ENCODE measurements at places on chromosomes 13 and 19.

GRCh38 chr19:12042893-12043292, 7.4 kb upstream of the ZNF433 start:
- DNase-seq = no peak

DNA sequence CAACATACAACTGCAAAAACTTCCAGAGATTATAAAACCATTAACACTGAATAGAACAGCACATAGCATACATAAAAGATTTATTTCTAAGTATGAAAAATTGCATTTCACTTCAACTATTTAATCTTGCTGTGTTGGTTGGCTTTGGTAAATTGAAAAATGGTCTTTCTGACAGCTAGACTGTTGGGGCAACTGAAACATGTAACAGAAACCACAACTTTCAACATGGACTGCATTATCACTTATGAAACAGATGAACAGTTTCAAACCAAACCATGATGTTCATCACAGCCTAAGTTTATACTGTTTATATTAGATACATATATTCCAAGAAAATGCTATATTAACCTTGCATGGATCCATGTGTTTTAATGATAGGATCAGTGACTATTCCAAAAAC, 324.1 kb upstream of the PCDH9 start:
- DNase-seq = no peak

DNA sequence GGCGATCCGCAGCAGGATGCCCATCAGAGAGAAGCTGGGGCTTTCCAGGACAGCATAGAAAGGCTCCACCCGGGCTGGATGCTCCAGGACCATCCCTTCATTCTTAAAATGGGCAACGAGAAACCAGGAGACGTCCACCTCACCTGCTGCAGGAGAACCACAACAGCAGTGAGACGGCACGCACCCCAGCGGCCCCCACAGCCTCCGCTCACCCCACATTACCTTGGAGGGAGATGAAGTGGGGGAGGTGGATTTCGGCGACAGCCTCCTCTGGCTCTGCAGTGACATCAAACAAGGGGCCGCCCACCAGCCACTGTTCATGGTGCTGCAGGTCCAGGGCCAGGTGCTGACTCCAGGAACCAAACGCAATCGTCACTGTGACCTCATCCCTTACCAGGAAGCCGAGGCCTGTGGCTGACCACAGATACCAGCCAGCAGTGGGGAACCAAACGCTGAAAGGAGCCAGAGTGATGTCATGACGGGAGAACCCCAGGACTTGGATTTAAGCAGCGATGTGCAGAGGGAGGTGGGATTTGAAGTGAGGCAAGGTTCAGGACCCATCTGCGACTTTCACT, 25.1 kb downstream of the CARD8 start:
- DNase-seq = no peak

DNA sequence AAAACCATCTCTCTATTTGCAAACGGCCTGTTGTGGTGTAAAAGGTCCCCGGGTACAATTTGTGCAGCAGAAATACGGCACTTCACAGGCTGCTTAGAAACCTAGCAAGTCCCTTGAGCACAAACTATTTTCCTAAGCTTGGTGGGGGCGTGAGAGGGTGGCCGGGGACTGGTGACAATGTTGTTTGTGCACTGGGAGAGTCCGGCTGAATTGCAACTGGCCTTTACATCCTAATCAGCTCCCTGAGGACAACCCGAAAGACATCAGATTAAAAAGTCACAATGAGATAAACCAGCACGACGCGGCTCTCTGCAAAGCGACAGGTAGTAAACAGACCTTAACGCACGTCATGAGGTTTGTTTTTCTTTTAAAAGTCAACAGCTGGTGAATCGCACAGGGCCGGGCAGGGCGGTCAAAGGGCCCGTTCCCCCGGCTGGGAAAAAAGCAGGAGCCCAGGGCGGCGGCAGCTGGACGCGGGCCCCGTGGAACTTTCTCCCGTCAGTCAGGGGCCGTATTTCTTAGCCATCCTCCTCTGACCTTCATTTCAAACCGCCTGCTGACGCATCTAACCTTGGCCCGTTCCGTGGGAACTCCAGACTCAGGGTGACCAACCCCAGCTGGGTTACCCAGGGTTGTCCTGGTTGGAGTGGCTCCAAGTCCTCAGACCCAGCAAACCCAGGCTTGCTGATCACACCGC, 112.3 kb downstream of the GADD45B start:
- peak; percentile 34 for DNase-seq

- no peak for DNase-seq
Measured at GRCh38 chr13:53092931-53093330, 64.3 kb downstream of the OLFM4 start.

GRCh38 chr13:97932647-97933046, 20.8 kb upstream of the IPO5 start:
- no peak for DNase-seq

DNA sequence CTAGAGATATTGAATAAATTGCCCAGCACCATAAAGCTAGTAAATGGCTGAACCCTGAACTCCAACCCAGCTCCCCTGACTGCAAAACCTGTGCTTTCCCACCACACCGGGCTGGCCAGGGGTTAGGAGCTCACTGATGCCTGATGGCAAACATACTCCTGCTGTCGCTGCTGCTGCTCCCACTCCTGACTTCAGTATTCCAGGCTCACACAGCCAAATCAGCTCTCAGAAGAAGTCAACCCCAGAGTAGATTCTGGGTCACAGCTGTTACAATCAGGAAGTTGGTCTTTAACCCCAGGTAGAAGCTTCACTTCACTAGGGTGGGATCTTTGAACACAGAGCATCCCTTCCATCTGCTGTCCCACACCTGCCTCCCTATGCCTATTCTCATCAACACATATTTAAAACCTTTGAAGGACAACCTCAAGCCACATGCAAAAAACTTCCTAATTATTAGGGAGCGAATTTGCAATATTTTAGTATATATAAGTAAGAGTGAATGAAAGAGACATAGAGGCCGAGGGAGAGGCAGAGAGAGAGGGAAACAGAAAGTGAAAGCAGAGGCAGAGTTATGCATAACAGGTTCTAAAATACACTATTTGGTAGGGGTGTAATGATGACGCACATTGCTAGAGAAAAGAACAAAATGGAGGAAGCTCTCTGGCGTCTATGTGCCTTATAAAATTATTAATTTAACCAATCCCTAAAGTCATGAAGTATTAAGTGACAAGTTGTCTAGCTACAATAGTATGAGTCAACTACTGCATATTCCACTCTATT, 99.4 kb upstream of the SERP2 start:
- DNase-seq = peak; percentile 55
